Calu3 (cell line): ENCODE measurements at places on chromosomes 1 and 21. TPM values are rescaled to one million over a fixed set of nuclear protein-coding genes. Genes with fewer than 3 reads are reported as not detected.

Gene TAL1
- total RNA-seq = not detected in 2 replicates

- peak; percentile 27 for DNase-seq
- no peak overlapping the region for H3K4me3 ChIP-seq
- peaks cover 8% of the 10 kb centered on the region for H3K36me3 ChIP-seq
- H3K27me3 ChIP-seq = no peaks in the 10 kb centered on the region
- H3K4me1 ChIP-seq = peaks cover 76% of the 10 kb centered on the region
- H3K27ac ChIP-seq = peak overlapping the region; percentile 54
Measured at GRCh38 chr1:178124115-178124514, 30.2 kb downstream of the RASAL2 start.

- no peak for DNase-seq
- no peaks in the 10 kb centered on the region for H3K27me3 ChIP-seq
- H3K4me3 ChIP-seq = no peak overlapping the region
- H3K27ac ChIP-seq = no peak overlapping the region
- H3K36me3 ChIP-seq = no peaks in the 10 kb centered on the region
Measured at GRCh38 chr1:211912038-211912437, 81.5 kb upstream of the LPGAT1 start.

DNA sequence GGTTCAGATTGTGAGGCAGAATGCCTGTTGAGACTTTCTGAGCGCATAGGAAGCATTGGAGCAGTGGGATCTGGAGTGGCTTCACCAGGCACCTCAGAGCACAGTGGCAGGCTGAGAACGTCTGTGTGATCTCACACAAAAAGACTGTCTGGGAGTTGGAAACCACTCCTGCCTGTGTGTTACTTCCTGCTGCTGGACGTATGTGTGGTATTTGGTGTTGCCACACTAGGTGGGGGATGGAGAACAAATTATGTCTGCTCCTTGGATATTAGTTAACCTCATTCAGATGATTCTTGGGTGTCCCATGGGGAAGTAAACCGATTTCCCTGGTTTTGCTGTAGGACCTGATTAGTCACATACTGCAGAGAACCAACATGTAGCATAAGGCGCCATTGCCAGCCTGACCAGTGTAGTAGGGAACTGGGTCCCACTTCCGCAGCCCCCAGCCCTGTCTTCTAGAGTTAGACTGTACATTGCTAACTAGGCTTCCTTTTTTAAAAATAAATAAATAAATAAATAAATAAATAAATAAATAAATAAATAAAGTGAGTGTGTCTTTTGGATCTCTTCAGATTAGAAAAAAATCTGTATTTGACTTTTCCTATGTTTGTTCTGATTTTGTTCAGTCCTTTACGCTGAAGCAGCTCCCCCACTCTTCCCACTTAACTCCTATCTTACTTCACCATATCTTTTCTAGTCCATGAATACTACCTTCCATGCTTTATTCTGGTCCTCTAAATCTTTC is 26.9 kb downstream of the UCK2 start:
- H3K36me3 ChIP-seq = peaks cover 4% of the 10 kb centered on the region
- H3K4me1 ChIP-seq = peaks cover 90% of the 10 kb centered on the region
- peak overlapping the region; percentile 73 for H3K27ac ChIP-seq
- H3K4me3 ChIP-seq = peak overlapping the region; percentile 15

- H3K36me3 ChIP-seq = peaks cover 4% of the 10 kb centered on the region
- H3K4me1 ChIP-seq = peaks cover 20% of the 10 kb centered on the region
- H3K27ac ChIP-seq = no peak overlapping the region
- H3K27me3 ChIP-seq = no peaks in the 10 kb centered on the region
- no peak for DNase-seq
Measured at GRCh38 chr21:36481639-36482038, 1.7 kb upstream of the CLDN14 start.
